Left renal cortex interstitium (tissue), 4 donors: ENCODE measurements at places on chromosomes 2 and 18. TPM values are rescaled to one million over a fixed set of nuclear protein-coding genes. Genes with fewer than 3 reads are reported as not detected.

GRCh38 chr2:63494968-63495367 is 93.3 kb downstream of the WDPCP start:
- no peak for DNase-seq

Gene BOLL
- polyA plus RNA-seq = 0.05 TPM

DNA sequence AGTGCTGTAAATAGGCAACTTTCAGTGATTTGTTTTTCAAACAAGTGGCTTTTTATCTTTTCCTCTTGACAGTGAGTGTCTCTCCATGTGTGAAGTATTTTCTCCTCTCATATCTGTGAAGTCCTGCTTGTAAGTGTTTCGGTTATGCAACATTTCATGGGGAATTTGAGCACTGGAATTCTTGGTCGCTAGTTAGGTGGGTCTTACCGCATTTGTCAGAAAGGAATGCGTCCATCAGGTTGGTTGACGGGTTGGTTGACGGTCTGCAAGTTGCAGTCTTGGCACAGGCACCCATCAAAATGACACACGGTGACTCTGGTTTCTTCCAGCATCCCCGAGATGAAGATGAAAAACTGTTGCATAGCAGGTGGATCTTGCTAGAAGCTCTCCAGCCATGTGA is 109.8 kb downstream of the AGAP1 start:
- DNase-seq = no peak

DNA sequence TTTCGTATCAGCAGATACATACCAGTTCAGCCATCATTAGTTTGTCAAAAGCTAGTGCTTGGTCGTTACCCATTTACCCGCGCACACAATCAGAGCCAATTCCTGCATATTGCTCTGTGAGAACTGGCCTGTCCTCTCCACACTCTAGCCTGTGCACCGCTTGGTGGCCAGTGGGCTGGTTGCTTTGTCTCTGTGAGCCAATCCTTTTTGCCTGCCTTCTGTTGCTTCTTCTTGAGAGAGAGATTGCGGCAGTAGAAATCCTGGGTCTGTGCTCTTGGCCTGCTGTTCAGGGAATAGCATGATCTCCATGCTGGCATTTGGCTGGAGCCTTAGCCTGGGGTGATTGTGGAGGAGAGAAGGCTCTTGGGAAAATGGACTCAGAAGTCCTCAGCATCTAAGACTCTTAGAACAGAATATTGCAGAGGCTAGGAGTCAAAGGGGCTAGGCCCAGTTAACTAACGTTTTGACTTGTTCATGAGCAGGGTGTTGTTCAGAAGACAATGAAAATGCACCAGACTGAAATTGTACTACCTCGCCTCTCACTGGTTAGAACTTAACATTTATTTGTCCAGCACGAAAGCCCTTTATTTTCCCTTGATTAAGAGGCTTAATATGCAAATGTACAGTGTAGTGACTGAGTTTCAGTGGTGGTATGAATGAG is 37.1 kb downstream of the MAP4K4 start:
- DNase-seq = no peak

DNA sequence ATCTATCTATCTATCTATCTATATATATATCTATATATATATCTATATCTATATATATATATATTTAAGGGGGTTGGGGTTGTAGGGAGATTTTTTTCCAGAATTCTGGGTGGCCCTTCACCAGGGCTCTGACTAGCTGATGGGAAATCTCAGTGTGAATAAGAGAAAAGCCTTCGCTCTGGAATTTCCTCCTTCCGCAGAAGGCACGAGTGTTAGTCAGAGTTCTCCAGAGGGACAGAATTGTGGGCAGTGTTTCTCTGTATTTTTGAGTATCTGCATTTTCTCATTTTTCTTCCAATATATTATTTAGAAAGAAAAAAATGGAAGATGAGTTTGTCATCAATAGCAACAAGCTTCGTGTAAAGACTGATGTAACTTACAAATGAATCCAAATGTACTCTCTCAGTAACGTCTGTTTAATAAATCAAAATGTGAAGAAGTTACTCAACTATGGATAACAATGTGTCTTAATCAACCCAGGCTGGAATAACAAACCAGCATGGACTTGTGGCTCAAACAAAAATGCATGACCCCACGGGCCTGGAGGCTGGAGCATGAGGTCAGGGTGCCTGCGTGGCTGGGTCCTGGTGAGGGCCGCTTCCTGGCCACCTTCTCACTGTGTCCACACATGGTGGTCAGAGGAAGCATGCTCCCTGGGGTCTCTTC is 10.6 kb upstream of the SNTG2 start:
- no peak for DNase-seq

DNA sequence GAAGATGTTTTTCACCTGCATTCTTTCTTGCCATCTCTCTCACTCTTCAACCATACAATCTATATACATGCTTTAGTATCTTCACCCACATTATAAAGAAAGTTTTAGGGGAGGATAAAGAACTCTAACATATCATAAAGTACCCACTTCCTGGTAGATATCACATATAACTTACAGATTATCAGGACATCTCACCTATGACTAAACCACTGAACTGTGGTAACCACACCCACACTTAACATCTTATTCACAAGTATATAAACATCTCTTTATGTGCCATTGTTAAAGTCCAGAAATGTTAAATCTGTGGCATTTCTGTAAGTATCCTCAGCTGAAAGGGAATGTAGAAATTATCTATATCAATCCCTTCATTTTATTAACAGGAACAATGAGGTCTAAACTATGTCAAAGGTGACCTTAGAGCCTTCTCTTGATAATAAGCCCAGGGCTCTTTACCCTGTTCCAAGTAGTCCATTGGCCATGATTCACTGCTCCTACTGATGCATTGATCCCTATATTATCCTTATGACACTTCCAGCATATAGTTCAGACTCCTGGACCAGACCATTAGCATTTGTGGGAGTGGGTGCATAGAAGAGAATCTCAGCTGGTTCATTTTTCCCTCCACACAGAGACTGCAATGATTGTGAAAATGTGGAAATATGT is 182.4 kb downstream of the SUCLG1 start:
- DNase-seq = no peak

DNA sequence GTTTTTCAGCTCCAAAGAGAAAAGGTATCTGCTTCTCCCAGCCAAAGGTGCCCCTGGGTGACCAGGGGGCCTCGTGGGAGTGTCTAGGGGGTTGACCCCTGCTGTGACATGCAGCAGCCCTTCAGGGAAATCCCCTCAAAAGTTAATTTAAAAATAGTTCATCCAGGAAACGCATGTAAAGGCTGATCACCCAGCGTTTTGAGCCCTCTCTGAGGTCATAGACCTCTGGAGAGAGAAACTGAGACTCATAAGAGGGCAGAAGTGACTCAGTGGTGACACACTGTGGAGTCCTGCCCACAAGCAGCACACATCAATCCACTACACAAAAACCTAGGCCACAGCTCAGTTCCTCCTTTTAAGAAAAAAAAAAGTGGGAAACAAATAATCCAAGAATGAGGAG is 11.9 kb downstream of the GAL3ST2 start:
- no peak for DNase-seq

Gene HAAO
- 49.5 TPM for polyA plus RNA-seq

Gene LBX2
- 2.2 TPM for polyA plus RNA-seq
